NB4 (cell line): ENCODE measurements at places on chromosomes 5 and 9.

- DNase-seq, result no peak
Measured at GRCh38 chr9:94904806-94905205, 178.3 kb downstream of the AOPEP start.

DNA sequence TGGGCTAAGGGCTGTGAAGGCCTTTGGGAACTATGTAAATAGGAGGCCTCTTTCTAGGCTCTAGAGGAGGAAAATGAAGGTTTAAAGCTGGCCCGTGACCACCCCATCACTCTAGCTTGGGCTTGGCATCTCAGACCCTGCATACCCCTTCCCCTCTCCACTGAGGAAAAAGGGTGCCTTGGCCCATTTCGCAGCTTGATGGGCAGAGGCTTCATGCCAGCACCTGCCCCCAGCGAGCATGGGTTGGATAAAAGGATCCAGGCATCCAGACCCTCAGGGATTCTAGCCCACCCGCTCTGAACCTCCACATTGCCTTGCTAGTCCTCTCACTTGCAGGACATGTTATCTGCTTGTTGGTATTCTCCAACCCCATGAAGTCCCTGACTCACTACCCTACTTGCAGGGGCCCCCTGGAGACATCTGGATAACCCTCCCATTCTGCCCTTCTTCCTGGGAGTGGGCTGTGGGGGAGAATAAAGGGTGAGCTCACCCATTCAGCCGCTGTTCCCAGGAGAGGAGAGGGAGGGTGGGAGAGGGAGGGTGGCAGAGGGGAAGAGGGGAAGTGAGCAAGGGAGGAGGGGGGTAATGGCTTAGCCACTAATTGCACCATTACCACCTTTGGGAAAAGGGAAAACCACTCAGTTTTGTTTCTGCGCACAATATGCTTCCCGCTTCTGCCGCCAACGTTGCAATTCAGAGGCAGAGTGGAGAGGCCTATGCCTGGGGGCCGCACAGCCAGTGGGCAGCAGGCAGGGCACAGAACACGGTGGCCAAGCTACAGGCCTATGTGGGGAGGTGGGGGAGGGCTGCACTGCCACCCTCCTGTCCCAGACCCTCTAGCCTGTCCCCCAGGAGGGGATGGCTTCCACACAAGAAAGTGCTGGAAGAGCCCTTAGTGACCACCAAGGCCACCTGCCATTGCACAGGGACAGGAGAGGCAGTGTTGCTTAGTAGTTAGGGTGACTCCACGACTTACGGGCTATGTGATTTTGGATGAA is 2.1 kb upstream of the CAMK2A start:
- peak; percentile 95 for DNase-seq

- no peak for DNase-seq
Measured at GRCh38 chr5:15009420-15009819, 137.8 kb upstream of the ANKH start.

GRCh38 chr5:60410427-60410826 is 289.5 kb downstream of the DEPDC1B start:
- DNase-seq, result peak; percentile 6

DNA sequence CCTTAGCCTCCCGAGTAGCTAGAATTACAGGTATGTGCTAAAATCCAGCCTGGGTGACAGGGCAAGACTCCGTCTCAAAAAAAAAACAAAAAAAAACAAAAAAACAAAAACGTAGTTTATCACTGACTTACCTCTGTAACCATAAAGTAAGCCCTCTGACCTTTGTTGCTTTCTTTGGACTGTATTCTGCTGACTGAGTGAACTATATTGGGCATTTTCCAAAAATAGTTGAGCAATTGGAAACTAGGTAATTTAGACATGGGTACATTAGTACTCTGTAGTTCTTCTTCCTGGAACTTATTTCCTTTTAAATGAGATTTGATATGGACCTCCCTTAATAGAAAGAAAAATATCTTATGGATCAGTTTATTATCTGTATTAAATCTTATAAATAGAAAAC is 66.6 kb downstream of the ANKHD1 start:
- DNase-seq, result no peak

GRCh38 chr5:155416765-155417164 is 403.2 kb downstream of the KIF4B start:
- DNase-seq, result no peak

GRCh38 chr5:120217001-120217400 is 247.1 kb upstream of the PRR16 start:
- no peak for DNase-seq

DNA sequence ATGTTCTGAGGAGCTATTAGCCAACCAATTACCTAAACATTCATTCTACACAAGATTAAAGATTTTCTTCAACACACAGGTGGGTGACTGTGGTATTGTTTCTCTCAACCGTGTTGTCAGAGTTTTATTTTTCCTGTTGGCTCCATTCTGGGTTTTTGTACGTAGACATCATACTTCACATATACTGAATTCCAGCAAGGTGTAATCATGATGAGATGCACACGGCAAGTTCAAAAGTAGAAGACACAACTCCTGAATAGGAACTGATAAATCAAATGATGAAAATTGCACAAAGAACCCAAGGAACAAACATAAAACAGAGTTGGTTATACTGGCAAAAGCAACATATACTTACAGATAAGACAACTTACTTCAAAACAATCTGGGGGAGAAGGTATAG is 40.2 kb upstream of the RANBP6 start:
- DNase-seq, result no peak

DNA sequence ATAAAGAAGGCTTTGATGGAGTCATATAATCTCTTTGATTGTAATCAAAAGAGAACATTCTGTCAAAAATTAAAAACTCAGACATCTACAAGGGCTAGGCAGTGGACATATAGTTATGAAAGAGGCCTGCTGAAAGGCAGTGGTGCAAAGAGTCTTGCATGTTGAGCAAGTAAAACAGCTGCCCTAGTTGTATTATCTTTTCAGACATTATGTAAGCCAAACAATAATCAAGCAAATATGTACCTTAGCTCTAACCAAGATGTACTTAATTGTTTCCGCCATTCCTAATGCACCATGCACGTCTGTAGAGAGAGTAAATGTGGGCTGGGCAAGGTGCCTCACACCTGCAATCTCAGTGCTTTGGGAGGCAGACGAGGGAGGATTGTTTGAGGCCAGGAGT is 14.3 kb downstream of the GAPT start:
- no peak for DNase-seq

GRCh38 chr5:16628376-16628775 is 11.6 kb upstream of the RETREG1 start:
- DNase-seq, result no peak

DNA sequence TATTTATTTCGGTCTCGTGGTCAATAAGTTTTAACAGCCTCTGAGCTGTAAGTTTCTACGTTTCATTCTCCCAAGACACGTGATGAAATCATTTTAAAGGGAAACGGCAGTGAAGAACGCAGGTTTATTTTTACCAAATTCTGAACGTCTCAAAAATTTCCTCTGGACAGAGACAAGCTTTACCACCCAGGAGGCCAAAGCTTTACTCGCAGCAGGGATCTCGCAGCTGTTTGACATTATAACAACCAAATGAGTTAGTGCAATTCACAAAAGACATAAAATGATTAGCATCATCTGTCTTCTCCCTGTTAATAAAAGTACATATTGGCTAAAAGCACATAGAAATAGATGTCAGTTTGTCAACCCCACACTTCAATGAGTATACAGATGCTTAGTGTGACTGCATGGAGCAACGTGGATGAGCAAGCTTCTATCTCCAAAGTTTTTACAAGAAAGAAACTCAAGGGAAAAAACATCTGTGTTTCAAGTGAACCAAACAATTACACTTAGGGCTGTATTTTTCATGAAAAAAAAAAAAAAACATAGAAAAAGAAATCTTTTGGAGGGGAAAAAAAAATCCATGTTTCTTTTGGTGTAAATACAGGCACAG is 2.5 kb downstream of the SEMA5A start:
- DNase-seq, result no peak

- DNase-seq, result no peak
Measured at GRCh38 chr5:94326586-94326985, 291.8 kb downstream of the KIAA0825 start.

DNA sequence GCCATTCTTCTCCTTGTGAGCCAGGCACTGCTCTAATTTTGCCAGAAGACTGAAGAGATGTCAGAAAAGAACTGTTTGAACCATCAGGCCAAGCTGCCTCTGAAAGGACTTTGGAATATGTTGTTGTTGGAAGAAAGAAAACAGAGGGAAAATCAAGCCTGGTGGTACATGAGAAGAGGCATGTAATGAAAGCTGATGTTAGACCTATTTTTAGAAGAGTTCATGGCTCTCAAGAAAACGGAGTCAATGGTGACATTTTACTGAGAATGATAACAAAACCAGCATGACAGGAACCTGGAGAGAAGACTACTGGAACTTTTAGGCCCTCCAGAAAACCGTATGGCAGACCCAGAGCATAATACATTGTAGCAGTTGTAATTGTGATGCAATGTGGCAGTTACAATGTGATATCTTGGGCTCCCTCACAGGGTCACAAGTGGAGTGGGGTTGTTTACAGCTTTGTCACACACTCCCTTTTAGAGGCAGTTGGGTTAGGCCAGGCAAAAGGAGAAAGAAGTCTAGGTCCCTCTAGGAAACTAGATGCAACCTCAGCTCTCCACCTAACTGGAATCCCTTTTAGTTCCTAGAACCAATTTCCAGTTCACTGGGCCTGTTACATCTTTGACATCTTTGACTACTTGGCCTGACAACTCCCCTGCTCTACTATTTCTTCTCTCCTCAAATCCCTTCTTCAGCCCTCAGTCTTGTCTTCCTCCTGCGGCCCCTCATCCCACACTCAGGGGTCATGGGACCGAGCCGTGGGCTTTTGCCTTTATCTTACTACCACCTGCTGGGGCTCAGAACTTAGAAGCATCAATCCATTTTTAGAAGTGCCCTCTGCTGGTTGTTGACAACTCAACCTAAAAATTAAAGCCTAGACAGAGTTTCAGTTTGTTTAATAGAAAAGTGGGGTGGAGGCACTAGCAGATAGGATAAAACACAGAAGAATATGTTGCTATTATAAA is 61.2 kb upstream of the JAK2 start:
- peak; percentile 62 for DNase-seq

- no peak for DNase-seq
Measured at GRCh38 chr5:8829323-8830029, 716.4 kb downstream of the SEMA5A start.

DNA sequence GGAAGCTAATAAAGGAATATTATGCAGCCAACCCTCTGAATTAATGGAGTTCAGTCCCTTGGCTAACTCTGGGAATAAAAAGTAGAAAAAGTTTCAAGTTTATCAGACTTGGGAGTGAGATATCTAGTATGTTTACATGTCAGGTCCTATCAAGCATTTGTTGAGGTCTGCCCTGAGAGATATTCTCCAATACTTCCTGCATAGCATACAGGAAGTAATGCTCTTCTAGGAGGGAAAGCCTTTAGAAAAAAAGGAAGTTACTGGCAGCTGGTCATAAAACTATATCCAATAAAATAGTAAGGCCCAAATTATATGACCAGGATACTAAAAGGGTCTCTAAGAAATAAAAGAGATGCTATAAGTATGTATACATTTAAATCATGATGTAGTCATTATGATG is 594.1 kb upstream of the FTMT start:
- peak; percentile 60 for DNase-seq
